Inflammatory macrophage treated with lipopolysaccharide for 1 hour (primary cell): ENCODE measurements at places on chromosomes 16 and 17.

DNA sequence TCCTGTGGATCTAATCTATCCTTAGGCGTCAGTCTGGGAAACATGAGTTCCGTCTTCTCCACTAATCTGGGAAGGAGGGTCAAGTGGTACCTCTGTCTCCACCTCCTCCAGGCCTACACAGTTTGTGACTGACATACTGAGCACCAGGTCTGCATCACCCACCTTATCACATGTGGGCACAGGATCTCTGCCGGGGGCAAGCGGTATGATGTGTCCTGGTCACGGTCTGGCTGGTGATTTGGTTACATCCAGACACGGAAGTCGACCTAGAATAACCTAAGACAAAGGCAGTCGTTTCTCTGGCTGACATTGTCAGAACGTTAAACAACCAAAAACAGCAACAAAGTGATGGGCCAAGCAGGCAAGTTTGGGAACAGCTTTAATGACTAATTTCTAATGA, 82.5 kb upstream of the HSBP1 start:
- DNase-seq, result no peak

- DNase-seq, result peak; percentile 39
These were observed at the start of gene MAPK7 for GRCh38 chr17:19378416-19379360. Gene MAPK7 (plus strand): TSS chr17:19378498. CDS start chr17:19378901, 403 bp downstream.

DNA sequence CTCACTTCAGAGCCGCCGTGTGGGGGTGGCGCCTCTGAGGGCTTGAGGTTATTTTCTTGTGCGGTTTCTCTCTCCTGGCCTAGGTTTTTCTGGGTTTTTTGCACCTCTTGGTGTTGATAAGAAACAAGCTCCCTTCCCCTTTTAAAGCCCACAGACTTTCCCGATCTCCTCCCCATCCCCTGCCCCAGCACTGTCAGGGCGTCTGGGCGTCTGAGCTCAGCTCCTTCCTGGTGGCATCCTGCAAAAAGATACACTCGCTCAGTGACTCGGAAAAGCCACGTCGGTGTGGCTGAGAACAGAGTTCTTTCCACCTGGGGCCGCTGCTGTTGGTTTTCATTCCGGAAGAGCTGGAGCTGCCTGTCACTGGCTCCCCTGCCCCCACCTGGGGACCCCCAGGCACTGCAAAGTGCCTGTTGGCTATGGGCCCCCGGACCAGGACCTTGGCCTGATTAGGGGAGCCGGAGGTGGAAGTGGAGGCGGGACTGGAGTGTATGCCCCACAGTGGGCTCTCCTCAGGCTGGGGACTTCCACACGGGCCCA, 14.5 kb downstream of the BAIAP2 start:
- DNase-seq, result peak; percentile 8

GRCh38 chr16:89111263-89111662, 17.6 kb downstream of the ACSF3 start:
- no peak for DNase-seq

- DNase-seq, result no peak
These were observed 174.6 kb downstream of the CDH13 start for GRCh38 chr16:82801361-82801760.

- peak; percentile 71 for DNase-seq
These were observed at the start of gene GALK1 for GRCh38 chr17:75764711-75765421. Gene GALK1 (minus strand): TSS chr17:75765192. CDS start chr17:75765136, 56 bp downstream.

- DNase-seq, result peak; percentile 92
These were observed 10.3 kb downstream of the LYRM1 start for GRCh38 chr16:20910781-20911321.

GRCh38 chr17:59825533-59826322, 67.0 kb downstream of the TUBD1 start:
- DNase-seq, result peak; percentile 92

- no peak for DNase-seq
These were observed 11.3 kb upstream of the MAPT start for GRCh38 chr17:45883063-45883462.

DNA sequence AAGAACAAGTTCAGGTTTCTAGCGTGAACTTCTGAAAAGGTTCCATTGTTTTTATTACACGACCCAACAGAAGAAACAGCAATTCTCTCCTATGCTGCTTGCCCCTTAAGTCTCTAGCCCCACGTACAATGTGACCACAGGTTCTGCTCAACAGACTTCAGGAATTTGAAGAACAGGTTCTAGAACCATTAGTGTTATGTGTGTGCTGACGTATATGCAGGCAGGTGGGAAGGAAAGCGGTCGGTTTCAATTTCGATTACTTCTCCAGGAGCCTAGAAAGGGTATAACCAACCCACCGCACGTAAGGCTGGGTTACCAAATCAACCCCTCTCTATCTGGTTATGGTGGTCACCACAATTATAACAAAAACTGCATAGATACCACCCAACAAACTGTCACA, 39.4 kb downstream of the XPO6 start:
- no peak for DNase-seq

DNA sequence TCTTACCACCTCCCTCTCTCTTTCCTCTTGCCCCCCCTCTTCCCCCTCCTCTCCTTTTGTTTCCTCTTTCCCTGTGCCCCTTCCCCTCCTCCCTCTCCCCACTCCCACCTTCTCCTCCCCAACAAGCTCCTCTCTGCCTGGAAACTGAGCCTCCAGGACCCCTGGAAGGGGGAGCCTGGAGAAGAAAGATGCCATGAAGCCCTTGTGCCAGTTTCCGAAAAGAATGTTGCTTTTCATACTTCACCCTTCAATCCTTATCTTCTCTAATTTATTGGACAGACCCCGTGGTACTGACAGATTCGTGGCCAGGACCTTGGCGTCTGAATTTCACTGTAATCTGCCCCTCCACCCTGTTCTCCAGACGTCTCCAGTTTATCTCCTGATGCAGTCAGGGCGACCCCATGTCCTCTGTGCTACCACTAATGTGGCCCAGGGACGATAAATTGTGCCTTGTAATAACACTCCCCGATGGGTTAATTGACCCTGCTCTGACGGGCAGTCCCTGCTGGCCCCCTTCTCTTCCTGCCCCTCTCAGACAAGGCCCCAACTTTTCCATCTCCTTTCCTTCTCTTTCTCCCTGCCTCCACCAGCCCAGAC, 138.4 kb upstream of the GSE1 start:
- DNase-seq, result no peak

GRCh38 chr16:81251871-81252270, 13.4 kb downstream of the BCO1 start:
- DNase-seq, result no peak

DNA sequence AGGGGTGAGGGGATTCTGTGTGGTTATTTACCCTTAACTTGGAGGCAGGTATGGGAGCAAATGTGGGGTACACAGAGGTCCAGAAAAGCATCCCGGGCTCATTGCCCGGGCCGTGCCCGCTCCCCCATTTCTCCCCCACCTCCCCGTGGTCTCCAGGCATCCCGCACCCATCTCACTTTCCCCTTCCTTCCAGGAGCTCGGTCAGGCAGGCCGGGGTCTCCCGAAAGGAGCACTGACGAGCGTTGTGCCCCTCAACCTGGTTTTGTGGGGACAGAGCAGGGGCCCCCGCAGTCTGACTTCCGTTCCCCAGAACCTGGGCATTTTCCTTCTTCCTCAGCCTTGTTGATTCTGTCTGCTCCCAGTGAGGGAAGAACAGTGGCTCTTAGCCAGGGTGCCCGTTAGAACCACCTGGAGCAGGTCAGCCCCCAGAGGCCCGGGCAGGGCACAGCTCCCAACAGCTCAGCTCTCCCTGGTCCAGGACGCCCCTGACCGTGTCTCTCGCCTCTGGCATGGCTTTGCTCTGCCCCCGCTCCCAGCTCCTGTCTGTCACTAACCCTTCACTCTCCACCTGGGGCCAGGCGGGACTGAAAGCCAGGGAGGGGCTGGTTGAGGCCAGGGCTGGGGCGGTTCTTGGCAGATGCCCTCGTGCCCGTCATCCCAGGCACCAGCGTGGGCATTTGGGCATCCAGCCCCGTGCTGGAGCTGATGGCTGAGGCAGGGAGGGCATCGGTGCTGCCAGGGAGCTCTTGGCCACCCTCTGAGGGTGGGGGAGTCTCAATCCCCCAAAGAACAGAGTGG, 12.5 kb upstream of the NUDT16L1 start:
- DNase-seq, result no peak

- no peak for DNase-seq
These were observed 26.2 kb downstream of the SALL1 start for GRCh38 chr16:51124896-51125295.

GRCh38 chr17:73292031-73292531, 19.7 kb downstream of the CDC42EP4 start:
- DNase-seq, result no peak

DNA sequence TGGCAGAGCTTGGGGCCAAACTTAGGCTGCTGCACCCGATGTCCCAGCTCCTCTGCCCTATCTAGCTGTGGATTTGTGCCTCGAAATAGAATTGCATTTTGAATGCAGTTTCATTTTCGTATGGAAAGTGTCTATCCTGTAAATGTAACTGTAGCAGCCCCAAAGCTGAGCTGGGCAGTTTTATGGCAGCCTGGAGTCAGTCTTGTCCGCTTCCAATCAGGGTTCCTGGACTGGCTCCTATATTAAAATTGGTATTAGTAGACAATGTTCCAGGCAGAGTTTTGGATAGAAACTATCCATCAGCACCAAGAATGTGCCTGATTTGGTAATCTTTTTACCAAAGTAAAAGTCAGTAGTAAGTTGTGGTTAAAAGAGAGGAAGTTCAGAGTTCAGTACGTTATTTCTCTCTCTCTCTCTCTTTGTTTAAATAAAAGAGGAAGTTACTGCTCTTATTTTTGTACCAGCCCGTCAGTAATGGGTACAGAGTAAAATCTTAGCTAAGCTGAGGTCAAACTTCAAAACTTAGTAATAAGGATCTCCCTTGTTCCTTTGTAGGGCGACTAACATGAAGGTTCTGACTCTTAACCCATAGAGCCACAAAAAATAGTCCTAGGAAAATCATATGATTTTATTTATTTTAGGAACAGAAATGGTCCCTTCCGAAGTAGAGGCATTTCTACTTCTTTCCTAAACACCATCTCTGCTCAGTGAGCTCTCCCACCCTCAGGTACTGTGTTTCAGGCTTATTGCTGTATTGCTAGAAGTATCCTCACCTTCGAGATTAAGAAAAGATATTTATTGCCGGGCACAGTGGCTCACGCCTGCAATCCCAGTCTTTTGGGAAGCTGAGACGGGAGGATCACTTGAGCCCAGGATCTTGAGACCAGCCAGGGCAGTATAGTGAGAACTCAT, 28.0 kb downstream of the PRKCB start:
- peak; percentile 75 for DNase-seq

- peak; percentile 36 for DNase-seq
These were observed 223.7 kb downstream of the SEC14L1 start for GRCh38 chr17:77364381-77364911.

DNA sequence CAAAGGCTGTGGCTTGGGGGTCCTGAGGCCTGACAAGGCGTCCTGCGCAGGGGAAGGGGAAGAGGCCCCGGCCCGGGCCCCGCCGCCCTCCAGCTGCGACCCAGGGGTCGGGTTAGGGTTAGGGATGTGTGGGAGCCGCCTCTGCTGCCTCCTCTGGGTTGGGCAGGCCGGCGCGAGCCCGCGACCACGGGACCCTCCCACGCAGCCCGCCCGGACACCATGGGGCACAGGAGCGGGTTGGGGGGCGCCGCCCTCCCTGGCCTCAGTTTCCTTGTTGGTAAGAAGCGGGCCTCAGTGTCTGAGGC, 386 bp downstream of the CIAO3 start:
- no peak for DNase-seq
